Stimulated activated CD4-positive, alpha-beta T cell treated with anti-CD3 and anti-CD28 coated beads, TNF-alpha, amount 100 ng/mL, for 48 hours (primary cell): ENCODE measurements at places on chromosomes 5 and 9.

DNA sequence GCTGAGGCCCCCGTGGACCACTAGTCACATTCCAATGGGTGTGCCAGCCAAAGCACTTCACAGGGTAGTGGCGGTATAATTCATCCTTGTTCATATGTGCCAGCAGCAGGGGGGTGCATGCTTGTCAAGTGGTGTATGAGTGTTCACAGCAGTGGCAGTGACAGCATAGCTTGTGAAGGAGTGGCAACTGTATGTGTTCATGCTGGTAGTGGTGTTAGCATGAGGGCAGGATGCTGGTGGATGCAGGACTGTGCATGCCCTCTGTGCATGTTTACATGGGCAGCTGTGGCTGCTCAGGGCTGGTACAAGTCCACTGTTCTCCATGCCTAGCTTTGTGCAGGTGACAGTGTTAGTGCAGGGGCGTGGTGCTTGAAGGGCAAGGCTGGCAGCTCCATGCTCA is 253.4 kb upstream of the DMAC1 start:
- DNase-seq: no peak

- no peak for DNase-seq
Observed at GRCh38 chr9:20419533-20419932, 202.8 kb downstream of the MLLT3 start.

GRCh38 chr9:72428329-72428728 is 63.3 kb upstream of the ZFAND5 start:
- DNase-seq: no peak

DNA sequence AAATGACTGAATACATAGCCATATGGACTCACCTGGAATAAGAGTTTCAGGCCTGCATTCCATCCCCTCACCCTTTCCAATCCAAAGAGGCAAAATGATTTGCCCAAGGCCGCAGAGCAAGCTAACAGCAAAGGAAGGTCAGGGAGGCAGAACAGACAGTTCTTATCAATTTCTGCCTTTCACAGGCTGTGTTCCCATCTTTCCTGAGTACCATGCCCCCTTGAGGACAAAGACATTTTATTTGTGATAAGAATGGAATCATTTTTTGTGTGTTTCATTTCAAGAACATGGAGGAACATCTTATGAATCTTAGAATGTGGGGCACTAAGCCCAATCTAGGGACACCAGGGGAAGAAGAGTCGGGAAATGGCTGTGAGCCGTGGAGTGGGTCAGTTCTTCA is 13.9 kb downstream of the LHFPL2 start:
- DNase-seq: no peak

DNA sequence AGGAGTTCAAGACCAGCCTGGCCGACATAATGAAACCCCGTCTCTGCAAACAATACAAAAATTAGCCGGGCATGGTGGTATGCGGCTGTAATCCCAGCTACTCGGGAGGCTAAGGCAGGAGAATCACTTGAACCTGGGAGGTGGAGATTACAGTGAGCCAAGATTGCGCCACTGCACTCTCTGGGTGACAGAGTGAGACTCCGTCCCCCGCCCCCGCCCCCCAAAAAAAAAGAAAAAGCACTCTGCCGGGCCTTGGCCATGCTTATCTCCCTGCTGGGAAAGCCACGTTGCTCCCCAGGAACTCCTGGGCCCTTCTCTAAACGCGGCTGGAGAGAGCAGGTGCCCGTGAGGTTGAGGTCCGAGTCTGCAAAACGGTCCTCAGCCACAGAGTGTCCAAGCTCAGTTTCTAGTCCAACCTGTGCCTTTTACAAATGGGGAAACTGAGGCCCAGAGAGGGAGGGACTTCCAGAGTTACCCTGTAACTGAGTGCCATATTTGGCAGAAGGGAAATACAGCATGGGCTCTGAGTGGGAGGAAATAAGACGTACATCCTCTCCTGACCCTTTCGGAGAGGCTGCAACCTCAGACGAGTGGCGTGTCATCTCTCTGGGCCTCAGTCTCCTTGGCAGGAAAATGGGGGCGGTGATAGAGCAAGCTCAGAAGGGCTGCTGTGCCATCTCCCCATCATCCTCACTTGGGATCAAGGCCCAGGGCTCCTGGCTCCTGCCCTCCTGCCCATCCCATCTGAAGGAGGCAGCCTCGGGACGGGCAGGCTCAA is 6.6 kb upstream of the PHYHD1 start:
- DNase-seq: no peak

DNA sequence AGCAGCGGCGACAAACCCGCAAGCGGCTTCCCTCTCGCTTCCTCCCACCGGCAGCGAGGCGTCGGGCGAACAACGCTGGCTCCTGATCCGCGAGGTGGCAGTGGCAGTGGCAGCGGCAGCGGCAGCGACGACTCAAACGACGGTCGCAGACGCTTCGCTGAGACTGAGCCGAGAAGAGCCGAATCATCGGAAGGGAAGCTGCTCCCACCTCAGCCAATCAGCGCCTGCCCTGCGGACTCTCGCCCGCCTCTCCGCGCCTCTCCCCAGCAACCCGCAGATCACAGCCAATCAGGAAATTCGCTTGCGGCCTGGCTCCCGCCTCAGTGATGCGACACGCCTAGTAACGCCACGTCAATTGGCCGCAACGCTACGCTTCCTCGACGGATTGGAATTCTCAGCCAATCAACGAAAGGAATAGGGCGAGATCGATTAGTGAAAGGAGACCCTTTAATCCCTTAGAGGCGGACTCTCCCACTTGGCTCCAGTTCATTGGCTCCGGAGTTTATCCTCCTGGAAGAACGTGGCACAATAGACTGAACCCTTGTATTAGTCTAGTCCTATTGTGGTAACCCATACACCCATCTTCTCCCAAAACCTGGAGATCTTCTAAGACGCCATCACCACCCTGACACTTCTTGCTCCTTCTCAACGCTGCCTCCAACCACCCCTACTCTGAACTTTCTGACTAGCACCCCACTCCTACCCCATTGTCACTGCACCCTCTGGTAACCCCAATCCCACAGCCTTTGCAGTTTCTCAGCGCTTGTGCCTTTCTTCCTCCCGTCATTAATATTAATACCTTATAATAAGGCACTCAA is at the start of gene VCP:
Gene VCP, minus strand, starts transcription at position 165 of the 818 bp plus-strand sequence. CDS start 272 bp downstream, outside the sequence.
- DNase-seq: peak; percentile 93

- DNase-seq: no peak
Observed at GRCh38 chr5:173644673-173645436, 28.4 kb upstream of the BOD1 start.

DNA sequence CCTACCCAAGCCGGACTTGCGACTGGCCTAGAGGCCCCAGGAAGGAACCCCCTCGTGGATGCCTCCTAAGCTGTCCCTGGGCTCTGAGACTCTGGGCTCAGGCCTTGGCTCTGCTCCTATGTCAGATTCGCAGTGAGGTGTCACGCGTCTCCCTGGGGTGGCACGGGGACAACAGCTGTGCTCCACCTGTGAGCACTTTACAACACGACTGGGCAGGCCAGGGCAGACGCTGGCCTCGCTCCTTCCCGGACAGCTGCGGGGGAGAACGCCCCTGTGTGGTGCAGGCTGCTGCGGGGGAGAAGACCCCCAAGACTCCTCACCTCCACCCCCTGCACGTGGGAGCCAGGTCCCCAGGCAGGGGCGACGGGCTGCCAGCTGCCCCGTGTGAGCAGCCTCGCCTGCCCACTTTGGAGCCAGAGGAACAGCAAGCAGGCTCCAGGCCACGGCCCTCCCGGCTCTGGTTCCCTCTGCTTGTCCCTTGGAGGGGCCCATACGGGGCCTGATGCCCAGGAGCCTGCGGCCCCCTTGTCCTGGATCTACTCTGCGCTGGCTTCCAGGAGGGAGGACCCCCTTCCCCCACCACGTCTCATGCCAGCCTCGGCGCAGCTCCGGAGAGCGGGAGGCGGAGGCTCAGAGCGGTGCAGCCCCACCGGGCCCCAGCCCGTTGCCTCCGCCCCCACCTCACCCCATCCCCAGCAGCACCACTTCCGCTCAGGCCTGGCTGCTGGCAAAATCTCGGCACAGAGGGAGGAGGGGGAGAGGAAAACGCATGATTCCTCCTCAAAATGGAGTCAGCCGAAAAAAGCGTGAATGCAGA is 36.0 kb downstream of the SARDH start:
- peak; percentile 74 for DNase-seq
